ENCODE measurements at places on chromosomes 2 and 18.
A peak's percentile ranks its signal among the peaks of the same experiment; 100 is the strongest.

DNA sequence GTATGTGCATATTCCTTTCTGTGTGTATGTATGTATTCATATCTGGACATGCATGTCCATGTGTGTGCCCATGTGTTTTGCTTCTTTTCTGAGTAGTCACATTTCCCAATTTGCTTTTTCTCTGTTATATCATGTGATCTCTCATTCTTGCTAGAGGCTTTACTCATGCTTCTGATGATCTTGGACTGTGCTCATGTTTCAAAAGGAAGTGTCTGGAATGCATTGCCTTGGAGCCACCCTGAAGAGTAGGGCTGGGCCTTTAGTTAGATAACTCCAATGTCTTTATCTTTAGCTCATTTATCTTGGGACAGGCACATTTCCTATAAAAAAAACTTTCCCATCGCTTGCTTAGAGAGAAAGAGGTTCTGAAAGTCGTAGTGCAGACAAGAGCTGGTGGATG is 859.2 kb downstream of the CNTNAP5 start:
- DNase-seq: no peak

DNA sequence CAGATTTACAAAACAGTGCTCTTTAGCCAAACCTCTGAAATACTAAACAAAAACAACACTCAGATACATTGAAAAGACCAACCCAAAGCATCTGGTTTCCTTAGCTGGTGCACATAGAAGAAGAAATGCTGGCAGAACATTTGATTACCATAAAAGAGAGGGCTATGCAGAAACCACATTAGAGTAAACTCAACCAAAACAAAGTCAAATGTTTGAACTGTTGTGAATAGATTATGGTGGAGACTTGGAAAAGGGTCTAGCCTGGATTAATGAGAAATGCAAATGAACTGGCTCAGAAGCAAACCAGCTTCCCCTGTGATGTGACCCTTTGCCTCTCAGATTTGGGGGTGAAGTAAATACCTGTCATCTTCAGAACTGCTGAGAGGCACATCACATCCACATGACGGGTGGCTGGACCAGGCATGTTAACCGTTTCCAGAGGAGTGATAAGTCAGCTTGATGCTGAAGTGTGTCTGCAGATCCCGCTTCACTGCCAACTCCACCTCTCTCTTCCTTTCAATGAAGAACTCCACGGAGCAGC is 153.0 kb downstream of the NRP2 start:
- no peak for DNase-seq

DNA sequence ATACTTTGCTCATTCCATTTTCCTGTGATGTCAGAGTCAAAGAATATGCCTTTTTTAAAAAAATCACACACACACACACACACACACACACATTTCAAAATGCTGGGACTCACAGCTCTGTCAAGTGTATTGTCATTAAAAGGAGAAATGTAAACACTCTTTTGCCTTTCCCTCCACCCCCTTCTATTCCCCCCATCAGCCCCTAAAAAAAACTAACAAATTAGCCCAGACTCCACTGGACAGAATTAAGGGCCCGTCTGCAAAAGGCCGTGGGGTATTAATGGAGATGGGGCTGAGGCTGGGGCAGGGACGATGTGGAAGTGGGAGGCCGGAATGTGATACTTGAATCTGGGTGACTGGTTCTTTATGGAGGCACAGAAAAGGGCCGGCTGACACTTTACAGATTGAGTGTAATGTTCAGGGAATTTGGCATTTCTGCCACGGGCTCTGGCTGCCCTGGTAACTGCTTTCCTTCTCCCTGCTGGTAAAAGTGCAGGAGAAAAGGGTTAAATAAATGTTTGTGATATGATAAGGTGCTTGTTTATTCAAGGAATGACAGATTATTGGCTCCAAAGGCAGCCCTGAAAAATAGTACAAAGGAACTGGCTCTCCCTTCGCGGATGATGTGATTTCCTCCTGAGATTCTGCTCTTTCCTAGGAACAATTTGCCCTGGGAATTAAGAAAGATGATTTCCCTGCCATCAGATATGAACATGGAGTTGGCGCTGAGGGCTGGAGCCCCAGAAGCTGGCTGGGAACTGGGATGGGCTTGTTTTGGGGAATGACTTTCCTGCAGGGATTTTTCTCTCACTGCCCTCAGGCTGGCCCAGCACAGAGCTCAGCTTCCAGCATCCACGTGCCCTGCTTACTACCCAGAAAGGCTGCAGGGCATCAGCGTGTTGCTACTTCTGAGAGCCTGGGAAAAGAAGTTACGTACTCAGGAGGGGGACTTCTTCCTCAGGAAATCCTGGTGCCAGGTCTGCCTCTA is 52.8 kb upstream of the CTAGE1 start:
- DNase-seq: no peak

- no peak for DNase-seq
These were observed 101.9 kb downstream of the NFATC1 start for GRCh38 chr18:79497638-79498081.

- DNase-seq: no peak
These were observed 12.9 kb upstream of the DPP4 start for GRCh38 chr2:162086904-162087303.

DNA sequence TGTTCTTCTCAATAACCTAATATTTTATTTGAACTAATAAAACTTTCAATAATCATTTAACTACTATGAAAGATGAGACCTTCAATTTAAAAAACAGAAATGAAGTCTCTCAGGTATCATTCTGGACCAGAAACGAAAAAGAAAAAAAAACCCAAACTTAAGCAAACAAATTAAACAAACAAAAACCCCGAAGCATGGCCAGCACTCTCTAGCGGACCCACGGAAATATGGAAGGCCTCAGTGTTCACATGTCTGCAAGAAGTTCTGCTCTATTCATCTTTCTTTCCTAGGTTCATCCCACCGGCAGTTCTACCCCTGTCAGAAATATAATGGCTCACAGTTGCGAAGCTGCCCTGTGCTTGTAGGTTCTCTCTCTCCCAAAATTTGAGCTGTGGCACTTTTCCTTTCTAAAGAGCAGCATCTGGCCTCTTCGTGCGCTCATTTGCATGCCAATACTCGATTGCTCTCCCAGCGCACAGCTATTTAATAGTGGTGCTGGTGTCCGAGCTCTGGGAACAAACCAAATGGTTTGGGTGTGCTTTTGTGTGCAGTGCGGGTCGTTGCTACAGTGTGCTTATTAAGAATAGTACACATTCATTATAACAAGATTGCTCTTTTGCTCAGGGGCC is 129.0 kb upstream of the ZEB2 start:
- DNase-seq: no peak

DNA sequence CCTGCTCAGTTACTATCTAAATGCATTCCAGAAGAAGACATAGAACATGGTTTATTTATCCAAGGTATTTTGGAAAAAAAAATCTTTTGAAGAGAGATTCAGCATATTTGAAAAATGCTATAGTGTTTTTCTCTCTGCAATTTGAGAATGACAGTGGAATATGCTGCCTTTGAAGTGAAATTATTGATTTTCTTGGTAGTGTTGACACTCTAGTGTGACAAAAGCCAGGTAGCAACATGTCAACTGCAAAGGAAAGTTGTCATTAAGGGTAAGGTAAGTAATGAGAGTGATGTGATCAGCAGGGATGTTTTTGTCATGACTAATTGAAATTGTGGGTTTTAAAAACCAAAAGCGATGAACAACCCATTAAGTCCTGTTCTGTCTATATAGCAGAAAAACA is 1387.1 kb upstream of the TMEFF2 start:
- no peak for DNase-seq

DNA sequence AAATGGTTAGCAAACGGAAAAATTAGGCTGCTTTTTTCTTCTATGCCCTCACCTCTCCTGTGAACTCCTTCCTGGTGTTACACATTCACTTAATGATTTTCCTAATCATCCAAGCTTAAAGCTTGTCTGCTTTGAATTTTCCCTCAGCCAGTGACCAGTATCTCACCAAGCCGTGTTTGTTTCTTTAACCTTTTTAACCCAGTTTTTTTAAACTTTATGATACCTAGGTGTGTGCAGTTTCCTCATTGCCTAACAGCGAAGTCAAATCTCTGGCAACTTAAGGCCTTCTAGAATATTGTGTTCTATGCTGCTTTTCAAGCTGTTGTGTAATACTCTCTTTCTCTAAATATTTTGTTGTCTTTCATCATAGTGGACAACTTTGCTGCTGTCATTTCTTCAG is 113.0 kb downstream of the PIK3C3 start:
- DNase-seq: no peak

DNA sequence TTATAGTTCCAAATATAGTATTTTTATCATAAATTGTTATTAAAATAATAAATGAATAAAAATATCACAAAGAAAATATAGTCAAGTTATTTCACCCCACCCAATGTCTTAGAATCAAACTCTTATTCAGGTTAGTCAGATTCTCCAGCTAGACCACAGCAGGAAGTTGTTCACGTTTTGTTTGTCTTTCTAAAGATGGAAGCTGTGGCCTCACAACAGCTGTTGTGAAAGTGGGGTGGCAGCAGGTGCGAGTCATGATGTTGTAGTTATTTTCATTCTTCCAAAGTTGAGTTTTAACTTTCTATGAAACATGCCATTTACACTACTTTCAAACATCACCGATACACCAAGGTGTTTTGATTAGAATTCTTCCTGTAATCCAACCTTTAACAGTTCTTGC is 272.9 kb downstream of the SLC8A1 start:
- DNase-seq: no peak

DNA sequence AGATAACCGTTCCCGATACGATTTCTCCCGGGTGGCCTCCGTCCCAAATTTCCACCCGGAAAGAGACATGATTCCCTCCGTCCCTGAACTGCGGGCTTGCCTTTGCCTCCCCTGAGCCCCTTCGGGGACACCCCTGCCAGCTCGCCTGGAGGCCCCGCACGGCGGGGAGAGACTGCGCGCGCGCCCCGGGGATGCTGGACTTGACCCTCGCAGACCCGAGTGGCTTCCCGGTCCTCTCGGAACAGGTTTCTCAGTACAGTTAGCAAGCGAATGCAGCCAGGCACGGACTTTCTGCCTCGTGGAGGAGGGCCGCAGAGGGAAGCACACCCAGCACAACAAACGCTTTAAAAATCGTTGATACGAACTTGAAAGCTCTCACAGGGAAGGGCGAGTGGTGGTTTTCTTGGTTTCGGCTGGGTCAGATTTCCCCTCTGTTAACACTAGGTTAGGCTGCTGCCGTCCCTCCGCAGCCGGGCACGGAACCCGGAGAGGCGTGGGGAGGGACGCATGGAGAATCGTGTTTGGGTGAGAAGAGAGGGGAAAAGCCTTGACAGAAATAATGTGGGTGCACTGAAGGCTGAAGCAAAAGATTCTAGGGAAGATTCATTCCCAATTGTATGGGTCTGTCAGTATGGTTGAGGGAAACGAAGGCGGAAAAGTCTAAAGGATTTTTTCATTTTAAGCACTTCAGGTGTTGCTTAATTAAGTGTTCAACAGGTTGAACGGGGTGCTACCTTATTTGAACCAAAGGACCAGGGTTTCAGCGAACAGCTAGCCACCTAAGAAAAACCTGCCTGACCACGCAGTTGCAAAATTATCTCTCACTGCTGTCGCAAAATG is 916 bp downstream of the TNFRSF11A start:
- DNase-seq: peak; percentile 23

GRCh38 chr18:13465124-13465446 is 246.5 kb downstream of the LDLRAD4 start:
- DNase-seq: no peak

DNA sequence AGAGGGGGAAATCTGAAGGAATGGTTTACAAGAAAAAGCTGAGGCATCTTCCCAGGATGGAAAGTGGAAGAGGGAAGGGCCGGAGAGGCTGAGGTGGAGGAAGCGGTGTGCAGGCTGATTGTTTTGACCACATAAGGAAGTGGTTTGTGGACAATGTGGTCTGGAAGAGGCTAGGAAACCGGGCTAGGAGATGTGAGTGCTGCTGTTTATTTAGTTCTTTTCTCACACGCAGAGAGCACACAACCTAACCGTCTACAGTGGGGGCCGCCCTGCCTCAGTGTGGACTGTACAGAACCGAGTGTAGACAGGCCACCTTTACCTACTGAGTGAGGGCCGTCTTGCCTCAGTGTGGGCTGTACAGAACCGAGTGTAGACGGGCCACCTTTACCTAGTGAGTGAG is 251.7 kb upstream of the PXDN start:
- DNase-seq: no peak

Measured in HuH-7.5 (cell line).